Foreskin fibroblast (primary cell): ENCODE measurements at places on chromosomes 12 and 14.

DNA sequence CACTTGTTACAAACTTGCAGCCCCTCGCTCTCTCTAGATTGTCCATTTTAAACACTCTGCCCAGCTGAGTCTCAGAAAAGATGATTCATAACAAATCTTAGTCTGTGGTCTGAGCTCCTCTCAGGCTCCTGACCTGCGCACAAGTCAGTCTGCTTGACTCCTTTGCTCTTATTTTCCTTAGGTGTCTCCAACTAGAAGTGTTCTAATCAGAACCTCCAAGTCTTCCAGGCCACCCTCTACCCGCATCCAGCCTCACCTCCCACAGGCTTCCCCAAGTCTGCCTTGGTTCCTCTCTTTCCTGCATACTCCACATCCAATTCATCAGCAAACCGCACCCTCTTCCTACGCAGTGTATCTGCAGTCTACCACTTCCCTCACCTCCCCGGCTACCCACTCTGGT lies 42.4 kb upstream of the BDKRB2 start:
- DNase-seq: no peak

DNA sequence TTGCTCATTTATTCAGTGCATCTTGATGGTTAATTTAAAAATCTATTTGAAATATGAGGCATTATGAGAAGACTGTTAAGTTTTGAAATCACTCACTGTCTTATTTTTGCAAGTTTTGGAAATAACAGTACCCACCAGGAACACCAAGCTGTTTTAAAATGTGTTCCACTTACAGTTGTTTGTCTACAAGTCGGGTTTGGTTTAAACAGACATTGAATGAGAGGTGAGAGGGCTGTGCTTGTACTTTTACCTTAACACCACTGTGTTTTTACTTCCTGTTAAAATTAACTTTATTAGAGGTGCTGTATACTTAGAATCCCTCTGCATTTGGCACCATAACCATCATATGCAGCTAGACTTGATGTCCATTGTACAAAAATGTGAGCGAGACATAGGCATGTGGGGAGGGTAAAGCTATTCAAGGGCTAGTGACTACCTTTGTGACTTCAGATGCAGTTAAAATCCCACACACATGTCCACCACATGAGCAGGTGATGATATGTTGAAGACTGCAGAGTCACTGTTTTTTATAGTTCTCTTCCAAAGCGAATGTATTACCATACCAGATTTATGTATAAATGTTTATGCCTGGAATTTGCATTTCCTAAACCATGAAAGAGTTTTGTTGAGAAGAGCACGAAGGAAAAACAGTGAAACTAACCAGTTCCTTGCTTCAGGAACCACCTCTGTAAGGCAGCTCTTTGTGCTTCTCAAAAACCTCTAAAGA lies 12.9 kb downstream of the ELK3 start:
- DNase-seq: no peak

- DNase-seq: no peak
Measured at GRCh38 chr12:55931317-55931779, 386 bp downstream of the DGKA start.

DNA sequence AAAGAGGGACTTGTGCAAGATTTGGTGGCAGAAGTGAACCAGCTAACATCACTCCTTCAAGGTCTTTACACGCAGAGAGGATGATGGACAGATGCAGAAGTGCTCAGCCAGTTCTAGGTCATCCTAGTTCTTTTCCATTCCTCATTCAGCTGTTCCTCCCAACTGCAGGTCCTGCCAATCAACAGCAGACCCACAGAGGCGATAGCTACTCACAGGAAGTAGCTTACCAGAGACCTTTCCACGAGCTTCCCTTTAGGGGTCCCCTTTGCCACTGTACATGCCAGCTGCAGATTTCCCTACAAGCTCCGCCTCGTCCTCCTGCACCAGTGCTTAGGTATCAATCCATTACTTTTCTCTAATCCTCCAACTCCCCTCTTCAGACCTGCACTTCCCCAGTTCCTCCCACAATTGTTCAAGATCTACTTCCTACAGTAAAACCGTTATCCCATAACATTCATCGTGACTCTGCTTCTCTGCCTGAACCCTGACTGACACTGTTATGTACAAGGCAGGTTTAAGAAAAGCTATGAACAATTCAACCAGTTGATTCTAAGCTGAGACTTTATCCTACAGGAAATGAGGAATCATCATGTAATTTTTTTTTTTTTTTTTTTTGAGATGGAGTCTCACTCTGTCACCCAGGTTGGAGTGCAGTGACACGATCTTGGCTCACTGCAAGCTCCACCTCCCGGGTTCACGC lies 22.5 kb downstream of the RECQL start:
- no peak for DNase-seq

DNA sequence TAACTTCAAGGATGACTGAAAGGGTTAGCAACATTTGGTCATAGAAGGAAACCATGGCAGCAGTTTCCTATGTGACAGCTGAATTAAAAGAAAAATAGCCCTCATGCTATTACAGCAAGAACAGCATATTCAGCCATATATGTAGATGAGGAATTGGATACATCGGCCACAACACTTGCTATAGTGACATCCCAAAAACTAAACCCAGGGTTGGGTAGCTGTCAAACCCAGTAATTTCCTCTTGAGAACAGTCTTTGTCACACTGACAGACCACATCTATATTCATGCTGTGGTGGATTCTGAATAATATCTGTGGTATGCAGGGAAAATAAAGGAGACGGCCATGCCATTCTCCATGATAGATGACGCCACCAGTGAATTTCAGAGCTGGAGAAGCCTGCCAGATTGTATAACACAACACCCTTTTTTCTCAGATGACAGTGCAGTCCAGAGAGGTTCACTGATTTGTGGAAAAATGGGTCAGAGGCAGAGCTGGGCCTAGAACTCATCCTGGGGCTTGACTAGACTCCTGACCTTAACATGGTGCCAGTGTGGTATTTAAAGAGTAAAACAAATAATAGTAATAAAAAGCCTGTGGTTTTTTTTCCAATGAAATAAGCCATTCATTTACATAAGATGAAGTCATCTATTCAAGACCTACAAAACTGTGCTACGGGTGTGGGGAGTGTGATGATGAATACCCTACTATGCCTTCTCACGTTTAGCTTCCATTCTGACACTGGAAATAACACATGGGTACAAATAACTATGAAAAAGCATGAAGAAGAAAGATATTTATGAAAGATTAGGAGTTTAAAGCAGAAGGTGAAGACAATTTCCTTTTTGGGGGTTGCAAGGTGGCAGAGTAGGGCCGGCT lies 32.3 kb downstream of the EFCAB11 start:
- DNase-seq: peak; percentile 66

DNA sequence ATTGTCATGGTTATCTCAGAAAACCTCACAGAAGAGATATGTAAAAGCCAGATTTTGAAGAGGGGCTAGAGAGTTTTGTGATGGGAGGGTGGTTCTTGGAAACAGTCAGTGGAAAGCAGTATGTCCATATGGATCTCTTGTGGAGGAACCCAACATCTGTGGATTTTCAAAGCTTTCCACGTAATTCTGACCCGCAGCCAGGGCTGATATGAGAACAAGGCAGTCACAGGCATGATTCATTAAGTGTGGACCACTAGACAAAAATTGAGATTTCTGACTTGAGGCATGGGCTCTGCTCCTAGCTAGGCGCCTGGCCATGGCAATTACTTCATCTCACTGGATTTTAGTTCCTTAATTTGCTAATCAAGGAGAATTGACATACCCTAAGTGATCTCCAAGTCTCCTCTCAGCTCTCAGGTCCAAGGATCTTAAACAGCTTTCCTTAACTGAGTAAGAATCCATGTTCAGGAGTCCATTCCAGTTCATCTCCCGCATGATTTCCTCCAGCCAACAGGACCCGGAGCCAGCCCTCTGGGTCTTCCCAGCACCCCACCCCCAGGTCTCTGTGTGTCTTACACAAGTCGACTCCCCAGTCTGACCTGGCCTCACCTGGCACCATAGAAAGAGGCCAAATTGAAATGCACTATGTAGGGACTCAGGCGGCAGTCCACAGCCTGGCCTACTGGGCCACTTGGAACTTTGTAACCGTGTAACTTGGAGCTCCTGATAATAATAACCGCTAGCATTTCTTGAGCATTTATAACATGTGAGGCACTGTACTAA lies 176.3 kb upstream of the PARP11 start:
- DNase-seq: no peak

DNA sequence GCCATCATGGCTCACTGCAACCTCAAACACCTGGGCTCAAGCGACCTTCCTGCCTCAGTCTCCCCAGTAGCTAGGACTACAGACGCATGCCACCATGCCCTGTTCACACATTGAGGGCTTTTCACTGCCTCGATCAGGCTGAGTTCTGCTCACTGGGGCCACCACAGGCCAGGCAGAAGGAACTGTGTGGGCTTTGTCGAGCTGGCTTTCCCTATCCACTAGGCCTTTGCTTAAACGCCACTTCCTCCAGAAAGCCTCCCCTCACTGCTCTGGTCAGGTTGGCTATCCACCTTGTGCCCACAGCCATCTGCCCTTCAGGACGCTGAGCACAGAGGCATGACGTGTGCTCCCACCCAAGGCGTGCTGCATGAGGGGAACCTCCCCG lies 45.2 kb downstream of the MLXIP start:
- no peak for DNase-seq

GRCh38 chr14:76500480-76500879 lies 124.5 kb downstream of the ESRRB start:
- peak; percentile 4 for DNase-seq

DNA sequence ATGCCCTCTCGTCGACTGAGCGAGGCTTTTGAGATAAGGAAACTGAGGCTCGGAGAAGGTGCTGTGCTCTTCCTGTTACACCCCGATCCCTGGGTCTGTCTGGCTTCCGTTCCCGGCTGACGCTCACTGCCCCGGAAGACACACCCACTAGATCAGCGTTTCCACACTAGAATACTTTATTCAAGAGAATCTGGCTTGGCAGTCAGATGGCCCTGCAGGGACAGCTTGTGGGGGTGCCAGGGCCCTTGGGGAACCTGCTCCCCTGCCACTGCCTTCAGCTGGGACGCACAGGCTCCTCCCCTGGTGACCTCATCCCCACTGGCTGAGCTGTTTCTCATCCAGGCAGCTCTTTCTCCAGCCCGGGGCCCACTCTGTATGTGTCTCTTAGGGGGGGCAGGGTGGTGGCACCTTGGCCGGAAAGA lies 13.7 kb downstream of the PGF start:
- peak; percentile 85 for DNase-seq

GRCh38 chr12:5310151-5310550 lies 121.8 kb upstream of the NTF3 start:
- DNase-seq: no peak

- no peak for DNase-seq
Measured at GRCh38 chr14:61488417-61489401, 167.3 kb downstream of the PRKCH start.

- DNase-seq: no peak
Measured at GRCh38 chr14:46306267-46306666, 345.3 kb downstream of the RPL10L start.

- no peak for DNase-seq
Measured at GRCh38 chr12:88360343-88360742, 218.2 kb downstream of the TMTC3 start.

DNA sequence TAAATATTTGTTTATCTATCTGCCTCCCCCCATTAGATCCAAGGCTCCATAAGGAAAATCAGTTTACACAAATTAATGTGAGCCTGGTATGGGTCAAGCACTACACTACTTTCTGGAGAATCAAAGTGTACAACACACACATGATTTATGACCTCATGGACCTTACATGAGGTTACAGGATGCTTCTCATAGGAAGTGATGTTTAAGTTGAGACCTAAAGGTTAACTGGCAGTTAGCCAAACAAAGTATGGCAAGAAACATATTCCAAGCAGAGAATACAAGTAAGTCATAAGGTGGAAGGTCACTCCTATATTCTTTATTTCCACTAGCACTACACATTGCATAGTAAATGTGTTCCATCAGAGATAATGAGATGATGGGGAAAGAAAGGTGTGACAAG lies 39.2 kb downstream of the OSBPL8 start:
- DNase-seq: no peak

GRCh38 chr12:116642106-116642505 lies 82.9 kb downstream of the MAP1LC3B2 start:
- no peak for DNase-seq
